ENCODE measurements at places on chromosomes 4 and X. TPM values are rescaled to one million over a fixed set of nuclear protein-coding genes. Genes with fewer than 3 reads are reported as not detected.

The WDR1 gene
- 290 TPM for total RNA-seq

The RGN gene
- total RNA-seq, result 0.26 TPM

The ARHGEF9 gene
- total RNA-seq, result 7.4 TPM

The PNMA3 gene
- under 0.01 TPM for total RNA-seq

The CXCL6 gene
- not detected for total RNA-seq

The HOPX gene
- total RNA-seq, result 30.8 TPM

The IGFBP7 gene
- total RNA-seq, result 92.9 TPM

The NPY1R gene
- 0.26 TPM for total RNA-seq

The HTN1 gene
- not detected for total RNA-seq

The GPR82 gene
- total RNA-seq, result not detected

The LANCL3 gene
- total RNA-seq, result 0.26 TPM

The GAGE12J gene
- total RNA-seq, result not detected

The PABPC1L2A gene
- not detected for total RNA-seq

The AKAP4 gene
- total RNA-seq, result not detected

The ARHGAP6 gene
- under 0.01 TPM for total RNA-seq

The THAP9 gene
- 2.9 TPM for total RNA-seq

The GPRASP1 gene
- 1.2 TPM for total RNA-seq

The ADH6 gene
- total RNA-seq, result not detected

The TRIM60 gene
- total RNA-seq, result not detected

The SFRP2 gene
- total RNA-seq, result not detected
